Type B pancreatic cell (in vitro differentiated cells): ENCODE measurements at places on chromosomes 1 and 21.

- no peak for DNase-seq
Observed at GRCh38 chr1:56709269-56709880, 64.3 kb downstream of the PRKAA2 start.

- no peak for DNase-seq
Observed at GRCh38 chr1:182850319-182850718, 11.2 kb downstream of the DHX9 start.

GRCh38 chr1:176987016-176987415 lies 177.5 kb downstream of the ASTN1 start:
- no peak for DNase-seq

DNA sequence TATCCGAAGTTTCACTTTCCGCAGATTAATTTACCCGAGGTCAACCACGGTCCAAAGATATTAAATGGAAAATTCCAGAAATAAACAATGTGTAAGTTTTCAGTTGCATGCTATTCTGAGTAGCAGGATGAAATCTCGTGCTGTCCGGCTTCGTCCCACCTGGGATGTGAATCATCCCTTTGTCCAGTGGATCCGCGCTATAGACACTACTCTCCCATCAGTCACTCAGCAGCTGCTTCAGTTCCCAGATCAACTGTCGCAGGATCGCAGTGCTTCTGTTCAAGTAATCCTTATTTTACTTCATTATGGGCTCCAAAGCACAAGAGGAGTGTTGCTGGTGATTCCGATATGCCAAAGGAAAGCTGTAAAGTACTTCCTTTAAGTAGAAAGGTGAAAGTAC lies 8.3 kb upstream of the LRP8 start:
- DNase-seq = peak; percentile 47

DNA sequence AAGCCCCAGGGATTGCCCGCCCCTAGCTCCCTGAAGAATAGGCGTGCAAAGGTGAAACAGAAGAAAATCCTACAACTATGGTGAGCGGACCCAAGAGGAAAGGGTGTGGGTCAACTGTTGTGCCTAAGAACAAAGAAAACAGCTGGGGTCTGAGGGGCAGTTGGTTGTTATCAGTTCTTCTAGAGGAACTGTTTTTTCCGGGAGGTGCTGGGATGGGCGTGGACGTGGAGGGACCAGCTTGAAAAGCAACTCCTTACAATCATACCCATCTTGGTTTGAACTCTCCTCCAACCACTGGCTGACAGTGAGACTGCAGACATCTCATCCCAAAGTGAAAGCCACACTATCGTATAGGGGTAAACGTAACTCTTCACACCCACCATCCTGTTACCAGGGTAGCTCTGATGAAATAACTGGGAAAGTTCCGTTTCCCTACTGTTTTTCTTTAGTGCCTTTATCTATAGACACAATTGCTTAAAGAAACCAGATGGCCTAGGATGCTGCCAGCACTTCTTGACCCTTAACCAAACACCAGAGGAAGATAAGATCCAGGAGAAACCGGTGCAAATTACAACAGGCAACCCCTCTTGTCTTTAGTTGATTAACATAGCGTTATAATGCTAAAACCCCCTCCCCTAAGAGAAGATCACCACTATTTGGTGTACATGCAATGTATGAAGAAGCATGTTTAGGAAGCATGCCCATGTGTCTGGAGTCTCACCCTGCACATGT lies 25.6 kb upstream of the FAM89A start:
- DNase-seq = no peak

DNA sequence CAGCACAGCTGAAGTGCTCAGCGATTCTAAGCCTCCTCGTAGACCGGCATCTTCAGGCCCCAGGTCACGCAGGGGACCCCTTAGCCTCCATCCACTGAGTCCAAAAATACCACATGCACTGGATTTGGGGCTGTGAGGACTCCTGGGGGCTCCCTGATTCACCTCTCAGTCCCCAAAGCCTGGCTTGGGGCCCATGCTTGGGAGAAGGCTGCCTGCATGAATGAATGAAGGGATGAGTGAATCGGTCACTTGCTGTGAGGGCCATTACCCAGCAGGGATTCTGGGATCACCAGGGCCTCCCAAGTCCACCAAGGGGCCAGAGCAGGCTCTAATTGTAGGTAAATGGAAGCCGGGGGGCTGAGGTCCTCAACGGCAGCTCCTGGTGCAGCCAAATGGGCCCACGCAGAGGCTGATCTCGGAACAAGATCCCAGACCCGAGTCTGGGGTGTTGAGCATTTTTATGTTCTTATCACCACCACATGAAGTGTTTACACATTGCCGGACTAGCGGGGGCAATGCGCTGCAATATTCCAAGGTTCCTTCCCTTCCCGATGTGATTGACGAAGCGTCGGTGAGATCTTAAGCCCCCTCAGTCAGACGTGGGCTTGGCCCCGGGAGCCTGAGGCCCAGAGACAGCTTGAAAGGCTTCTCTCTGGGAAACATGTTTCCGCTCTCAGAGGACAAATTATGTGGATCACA lies 13.6 kb upstream of the ARHGEF16 start:
- DNase-seq = no peak

GRCh38 chr1:40607921-40608320 lies 57.6 kb downstream of the RIMS3 start:
- no peak for DNase-seq

DNA sequence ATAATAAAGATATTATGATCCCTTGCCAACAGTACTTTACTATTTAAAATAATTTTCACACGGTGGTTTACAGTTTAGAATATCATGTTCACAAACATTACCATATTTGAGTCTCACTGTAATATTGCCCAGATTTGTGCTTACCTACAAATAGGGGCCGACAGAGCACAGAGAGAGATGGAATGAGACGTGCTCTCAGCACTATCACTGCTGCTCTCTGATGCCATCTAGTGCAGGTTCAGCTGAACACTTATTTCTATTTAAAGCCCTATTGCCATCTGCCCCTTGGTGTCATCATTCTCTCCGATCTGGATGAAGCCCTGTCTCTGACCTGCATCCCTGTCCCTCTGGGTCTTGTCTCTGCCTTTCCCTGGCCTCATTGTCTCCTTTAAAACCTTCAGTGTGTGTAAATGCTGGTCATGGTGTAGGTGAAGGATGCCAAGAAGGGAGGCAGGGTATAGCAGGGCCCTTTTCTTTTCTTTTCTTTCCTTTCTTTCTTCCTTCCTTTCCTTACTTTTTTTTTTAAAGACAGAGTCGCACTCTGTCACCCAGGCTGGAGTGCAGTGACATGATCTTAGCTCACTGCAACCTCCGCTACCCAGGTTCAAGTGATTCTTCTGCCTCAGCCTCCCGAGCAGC lies 6.9 kb upstream of the GPATCH4 start:
- no peak for DNase-seq

DNA sequence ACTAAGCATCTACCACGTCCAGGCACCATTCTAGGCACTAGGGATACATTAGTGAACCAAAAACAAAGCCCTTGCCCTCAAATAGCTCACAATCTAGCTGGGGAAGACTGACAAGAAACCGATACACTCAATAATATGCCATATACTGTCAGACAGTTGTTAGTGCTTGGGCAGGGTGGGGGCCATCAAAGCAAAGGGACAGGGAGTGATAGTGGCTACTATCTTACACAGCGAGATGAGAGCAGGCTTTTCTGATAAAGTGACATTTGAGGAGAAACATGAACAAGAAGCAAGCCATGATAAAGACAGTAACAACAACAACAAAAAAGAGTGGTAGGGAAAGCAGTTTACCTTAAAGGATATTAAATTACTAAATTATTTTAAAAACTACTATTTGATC lies 41.1 kb downstream of the ERO1B start:
- DNase-seq = no peak

DNA sequence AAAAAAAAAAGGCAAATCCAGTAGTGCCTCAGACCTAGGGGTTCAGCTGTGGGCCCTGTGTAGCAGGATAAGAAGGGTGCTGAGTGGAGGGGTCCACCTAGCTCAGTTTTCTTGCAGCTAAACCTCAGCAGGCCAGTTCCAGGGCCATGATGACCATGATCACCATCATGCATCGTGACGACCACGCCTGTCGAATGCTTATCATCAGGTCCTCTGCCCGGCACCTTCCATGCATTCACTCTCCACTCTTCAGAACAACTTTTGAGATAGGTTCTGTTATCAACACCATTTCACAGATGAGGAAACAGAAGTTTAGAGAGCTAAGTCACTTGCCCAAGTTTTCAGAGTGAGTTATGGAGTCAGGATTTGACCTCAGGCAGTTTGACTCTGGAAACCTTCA lies 54.9 kb downstream of the ACBD3 start:
- DNase-seq = no peak

- DNase-seq = no peak
Observed at GRCh38 chr1:218436997-218437396, 91.9 kb downstream of the TGFB2 start.

DNA sequence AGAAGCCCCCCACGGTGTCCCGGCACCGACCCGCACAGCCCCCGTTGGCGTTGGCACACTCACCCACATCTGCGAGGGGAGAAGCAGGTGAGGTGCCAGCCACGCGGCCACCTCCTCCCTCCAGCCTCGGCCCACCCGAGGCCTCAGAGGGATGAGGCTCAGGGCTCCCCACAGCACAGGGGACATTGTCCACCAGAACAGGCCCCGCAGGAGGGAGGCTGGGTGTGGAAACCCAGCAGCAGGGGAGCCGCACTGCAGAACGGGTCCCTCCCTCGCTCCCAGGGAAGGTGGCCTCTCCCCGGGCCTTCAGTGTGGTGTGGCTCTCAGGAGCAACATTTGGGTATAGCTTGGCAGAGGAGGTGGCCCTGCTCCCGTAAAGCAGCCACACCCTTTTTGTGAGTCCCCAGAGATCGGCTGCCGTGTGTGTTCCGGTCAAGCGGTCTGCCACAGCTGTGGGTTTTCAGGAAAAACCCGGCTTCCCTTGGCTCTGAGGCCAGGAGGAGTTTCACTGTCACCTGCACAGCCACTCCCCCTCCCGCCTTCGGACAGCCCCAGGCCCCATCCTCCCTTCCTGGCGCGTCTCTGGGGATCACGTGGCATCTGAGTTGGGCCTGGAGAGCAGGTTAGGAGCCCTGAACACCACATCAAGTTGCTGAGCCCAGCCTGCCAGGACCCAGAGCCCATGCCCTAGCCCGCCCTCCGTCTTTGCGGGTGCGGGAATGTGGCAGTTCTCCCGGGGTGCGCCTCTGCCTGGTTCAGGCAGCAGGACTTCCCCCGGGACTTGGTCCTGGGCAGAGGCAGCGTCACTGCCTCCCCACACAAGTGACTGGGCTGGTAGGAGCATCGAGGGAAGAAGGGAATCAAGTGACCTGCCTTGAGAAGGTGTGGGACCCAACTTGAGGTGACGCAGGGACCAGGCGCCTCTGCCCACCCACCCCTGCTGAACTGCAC lies 64.0 kb downstream of the MEGF6 start:
- DNase-seq = no peak

DNA sequence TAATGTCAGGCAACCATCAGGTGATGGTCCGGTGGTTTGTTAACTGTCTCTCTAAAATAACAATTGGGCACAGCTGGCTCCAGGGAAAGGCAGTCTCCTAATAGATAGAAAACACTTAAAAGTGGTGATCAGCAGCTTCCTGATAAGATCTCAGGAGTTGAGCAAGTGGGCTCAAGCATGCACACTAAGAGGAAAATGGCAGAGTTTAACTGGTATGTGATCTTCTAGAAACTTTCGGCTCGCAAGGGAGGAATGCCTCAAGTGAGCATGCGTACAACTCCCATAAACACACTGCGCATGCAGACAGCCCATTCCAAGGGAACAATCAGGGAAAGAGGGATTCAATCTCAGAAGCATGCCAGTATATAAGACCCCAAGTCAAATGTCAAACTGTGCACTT lies 52.2 kb upstream of the VTCN1 start:
- DNase-seq = no peak

- DNase-seq = no peak
Observed at GRCh38 chr1:59017501-59018231, 233.8 kb upstream of the JUN start.

DNA sequence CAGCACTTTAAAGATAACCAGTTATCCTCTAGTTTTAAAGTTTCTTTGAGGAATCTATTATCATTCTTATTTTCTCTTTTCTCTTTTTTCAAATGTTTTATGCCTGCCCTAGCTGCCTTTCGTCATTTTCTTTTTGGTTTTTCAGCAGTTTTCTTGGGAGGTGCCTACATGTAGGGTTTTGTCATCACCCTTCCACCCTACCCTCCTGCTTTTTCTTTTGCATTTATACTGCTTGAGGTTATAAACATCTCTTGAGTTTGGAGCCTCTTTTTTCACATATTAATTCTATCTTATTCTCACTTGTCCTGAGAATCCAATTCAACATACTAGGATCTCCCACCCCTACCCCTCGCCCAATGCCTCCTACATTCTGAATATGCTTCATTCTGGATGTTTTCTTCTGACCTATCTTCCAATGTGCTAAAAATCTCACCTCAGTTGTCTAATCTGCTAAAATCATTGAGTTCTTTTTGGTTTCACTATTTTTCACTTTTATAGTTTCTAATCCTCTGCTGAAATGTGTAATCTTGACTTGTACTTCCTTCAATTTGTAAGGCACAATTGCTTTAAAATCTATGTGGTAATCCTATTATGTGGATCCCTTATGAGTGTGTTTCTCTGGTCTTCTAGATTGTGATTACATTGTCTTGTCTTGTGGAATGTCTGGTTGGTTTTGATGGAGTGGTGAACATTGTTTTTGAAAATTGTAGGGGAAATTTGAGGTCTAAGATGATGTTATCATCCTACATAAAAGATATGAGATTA lies 38.7 kb downstream of the MIA3 start:
- no peak for DNase-seq

- DNase-seq = no peak
Observed at GRCh38 chr1:29543586-29543985, 307.3 kb downstream of the PTPRU start.

GRCh38 chr1:204170494-204171155 lies 4.5 kb upstream of the REN start:
- no peak for DNase-seq

DNA sequence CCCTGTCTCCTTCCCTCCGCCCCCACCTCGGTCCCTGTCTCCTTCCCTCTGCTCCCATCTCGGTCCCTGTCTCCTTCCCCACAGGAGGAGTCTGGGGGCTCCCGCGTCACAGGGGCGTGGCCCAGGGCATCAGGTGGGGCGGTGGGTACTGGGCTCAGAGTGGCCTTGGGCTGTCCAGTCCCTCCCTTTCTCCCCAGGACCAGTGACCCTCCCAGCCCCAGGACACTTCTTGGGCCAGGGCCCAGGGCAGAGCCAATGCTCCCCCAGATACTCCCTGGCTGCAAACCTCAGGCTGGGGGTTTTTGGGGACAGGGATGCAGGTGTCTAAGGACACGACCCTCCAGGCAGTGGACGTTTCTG lies 6.8 kb upstream of the RNF223 start:
- DNase-seq = peak; percentile 67
